MV-4-11 (cell line): ENCODE measurements at places on chromosomes 4 and X.

DNA sequence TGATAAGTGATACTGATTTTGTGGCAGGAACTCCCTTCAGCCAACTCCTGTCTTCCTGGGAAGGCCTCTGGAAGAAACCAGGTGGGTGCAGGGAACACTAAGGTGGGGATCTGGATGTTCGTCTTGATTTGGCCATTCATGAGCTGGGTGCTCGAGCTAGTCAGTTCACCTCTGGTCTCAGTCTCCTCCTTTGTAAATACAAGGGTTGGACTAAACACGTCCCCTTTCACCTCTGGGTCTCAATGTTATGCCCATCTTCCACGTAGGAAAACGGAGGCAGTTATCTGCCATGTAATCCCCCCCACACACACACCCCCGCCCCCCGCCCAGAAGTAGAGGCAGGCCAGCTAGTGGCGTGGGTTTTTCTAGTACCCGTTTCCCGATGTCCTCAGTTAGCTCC lies 4.1 kb upstream of the RS1 start:
- DNase-seq, result no peak

GRCh38 chr4:8136972-8137710 lies 21.5 kb downstream of the ABLIM2 start:
- DNase-seq, result no peak

GRCh38 chrX:55028040-55028439 lies 2.7 kb downstream of the ALAS2 start:
- DNase-seq, result no peak

GRCh38 chrX:107850422-107850765 lies 24.7 kb downstream of the MID2 start:
- no peak for DNase-seq

DNA sequence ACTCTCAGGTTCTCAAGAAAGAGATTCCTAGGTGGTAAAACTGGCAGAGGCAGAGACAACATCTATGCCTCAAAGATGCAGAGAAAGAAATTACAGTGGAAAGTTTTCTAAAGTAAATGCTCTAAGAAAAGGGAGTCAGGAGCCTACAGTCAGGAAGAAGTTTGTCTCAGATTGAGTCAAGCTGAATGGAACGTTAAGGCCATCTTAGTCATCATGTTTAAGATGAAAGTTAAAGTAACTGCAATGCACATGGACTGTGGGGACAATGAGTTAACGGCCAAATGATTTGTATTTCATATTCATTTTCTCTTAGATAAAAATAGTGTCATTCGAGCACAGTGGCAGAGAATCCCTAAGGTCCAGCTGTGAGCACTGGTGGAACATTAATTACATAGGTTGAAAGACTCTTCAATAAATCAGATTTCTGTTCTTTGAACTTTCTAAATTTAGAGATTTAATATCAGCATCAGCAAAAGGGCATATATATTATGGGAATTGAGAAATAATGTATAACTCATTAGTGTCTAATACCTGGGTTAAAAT lies 384.6 kb downstream of the DTHD1 start:
- DNase-seq, result no peak

GRCh38 chr4:166039822-166040221 lies 166.8 kb downstream of the TLL1 start:
- DNase-seq, result no peak

- no peak for DNase-seq
Observed at GRCh38 chr4:177239878-177240277, 69.8 kb upstream of the NEIL3 start.

DNA sequence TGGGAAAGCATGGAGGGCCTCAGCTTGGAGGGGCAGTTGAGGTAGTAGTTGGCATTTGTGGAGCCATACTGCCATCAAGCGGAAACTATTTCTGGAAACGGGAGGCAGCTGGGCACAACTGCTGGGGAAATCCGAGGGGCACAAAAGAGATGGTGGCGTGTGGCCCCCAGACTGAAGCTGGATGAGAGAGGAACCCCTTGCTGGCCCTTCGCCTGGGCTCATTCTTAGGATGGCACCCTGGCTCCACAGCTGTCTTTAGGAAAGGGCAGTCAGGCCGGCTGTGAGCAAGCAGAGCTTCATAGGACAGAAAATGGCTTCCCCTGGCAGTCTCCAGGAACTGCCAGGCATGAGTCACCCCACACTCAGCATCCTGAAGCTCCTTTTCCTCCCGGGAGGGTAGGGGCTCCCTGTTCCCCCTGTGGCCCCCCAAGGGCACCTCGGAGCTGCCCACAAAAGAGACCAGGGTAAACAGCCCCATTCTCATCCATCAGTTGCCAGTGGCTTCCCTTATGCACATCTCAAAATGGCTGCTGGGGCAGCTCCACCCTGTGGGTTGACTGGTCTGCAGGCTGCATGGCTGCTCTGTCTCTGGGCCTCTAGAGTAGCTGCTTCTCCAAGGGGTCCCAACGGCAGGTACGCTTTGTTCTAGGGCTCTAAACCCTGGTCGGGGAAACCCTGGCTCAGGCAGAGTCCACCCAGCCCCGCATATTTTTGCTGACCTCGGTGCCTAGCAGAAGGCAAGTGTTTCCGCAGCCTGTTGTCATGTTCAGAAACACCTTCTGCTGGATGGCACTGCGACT lies 64.7 kb downstream of the NBDY start:
- DNase-seq, result no peak

DNA sequence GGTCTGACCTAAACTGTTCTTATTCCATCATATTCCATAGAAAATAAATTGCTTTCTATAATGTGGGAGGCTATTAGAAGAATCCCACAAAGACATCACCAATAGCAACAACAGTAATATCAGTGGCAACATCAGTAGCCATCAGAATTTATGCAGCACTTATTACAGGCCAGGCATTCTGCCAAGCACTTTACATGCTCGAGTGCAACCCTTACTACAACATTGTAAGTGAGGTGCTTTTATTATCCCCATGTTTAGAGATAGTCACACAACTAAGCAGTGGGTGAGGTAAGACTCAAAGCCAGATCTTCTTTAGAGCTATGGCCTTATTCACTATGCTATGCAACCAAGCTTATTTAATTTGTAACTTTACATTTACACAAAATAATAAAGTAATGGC lies 317.1 kb upstream of the BMP3 start:
- no peak for DNase-seq

- DNase-seq, result no peak
Observed at GRCh38 chr4:122346036-122346435, 32.8 kb upstream of the ADAD1 start.

GRCh38 chrX:155056471-155056870 lies 14.5 kb downstream of the CMC4 start:
- no peak for DNase-seq

DNA sequence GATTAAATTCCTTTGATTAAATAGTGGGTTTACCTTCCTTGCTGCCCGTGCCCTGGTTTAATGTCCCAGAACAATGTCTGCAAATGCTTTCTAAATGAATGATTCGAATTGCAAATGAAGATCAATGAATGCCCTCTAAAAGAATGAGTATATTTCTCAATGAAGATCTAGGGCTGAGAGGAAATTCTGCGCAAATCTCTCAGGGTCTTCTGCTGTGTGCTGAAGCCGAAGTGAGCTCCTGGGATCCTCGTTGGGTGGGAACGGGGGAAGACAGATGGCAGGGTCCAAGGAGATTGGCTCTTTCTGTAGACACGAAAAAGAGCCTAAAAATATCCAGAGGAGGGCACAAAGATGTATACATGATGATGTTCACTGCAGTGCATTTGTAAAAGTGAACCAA lies 224.8 kb downstream of the STIM2 start:
- no peak for DNase-seq

- no peak for DNase-seq
Observed at GRCh38 chr4:130056286-130056685, 960.3 kb downstream of the C4orf33 start.

DNA sequence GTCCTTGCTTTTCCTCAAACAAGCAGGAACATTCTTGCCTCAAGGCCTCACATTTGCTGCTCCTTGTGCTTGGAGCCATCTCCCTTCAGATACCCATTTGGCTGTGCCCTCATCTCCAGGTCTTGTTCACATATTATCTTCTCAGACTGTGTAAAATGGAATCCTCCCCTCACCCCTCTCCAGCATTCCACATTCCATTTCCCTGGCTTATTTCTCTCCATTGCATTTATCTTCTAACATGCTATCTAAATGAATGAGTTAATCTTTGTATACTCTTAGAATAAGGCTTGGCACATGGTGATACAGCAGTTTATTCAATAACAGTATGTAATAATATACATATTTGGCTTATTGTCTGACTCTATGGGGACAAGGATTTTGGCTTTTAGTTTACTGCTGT lies 8.8 kb upstream of the GALNT7 start:
- no peak for DNase-seq

GRCh38 chr4:86769794-86770193 lies 79.4 kb downstream of the SLC10A6 start:
- DNase-seq, result no peak

GRCh38 chrX:71627588-71628404 lies 9.5 kb upstream of the CXCR3 start:
- DNase-seq, result no peak

GRCh38 chrX:132085786-132086185 lies 42.0 kb downstream of the FRMD7 start:
- no peak for DNase-seq

GRCh38 chr4:26261405-26261804 lies 59.4 kb upstream of the RBPJ start:
- peak; percentile 72 for DNase-seq

DNA sequence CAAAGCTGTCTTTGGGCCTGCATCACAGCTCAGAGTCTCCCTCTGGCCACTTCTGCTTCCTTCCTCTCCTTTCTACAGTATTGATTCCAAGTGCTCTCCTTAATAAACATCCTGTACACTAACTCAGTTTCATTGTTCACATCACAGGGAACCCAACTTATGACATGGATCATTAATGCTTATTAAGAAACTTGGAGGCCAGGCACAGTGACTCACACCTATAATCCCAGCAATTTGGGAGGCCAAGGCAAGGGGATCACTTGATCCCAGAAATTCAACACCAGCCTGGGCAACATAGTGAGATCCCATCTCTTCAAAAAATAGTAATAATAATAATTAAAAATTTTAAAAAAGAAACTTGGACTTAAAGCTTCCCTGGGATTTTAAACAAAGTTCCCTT lies 89.2 kb upstream of the EFHC2 start:
- no peak for DNase-seq

DNA sequence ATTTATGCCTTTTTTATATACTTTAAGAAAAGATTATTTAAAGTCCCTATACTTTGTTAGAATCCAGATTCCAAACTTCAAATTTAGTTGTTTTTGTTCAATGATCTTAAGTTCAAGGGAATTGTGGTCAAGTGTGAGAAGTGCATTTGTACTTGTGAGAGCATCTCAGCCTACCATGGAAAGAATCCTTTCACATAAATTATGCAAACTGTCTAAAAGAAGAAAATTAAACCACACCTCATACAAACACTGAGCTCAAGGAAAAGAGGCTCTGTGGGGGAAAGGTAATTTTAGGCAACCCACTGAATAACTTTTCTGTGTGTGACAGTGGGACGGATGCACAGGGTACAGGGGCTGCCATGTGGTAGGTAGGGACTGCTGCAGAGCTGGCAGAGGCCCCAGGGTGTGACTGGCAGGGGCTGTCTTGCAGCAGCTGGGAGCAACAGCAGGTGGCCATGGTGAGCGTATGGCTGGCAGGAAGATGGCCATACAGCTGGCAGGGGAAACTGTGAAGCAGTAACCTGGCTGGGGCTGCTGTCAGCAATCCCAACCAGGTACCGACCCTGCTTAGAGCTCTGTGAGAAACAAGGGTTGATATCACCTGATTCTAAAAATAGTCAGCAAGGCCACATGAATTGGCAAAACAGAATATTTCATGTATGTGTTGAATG lies 130.6 kb downstream of the UGT8 start:
- no peak for DNase-seq

GRCh38 chr4:138897811-138898226 lies 117.8 kb upstream of the NOCT start:
- DNase-seq, result no peak

DNA sequence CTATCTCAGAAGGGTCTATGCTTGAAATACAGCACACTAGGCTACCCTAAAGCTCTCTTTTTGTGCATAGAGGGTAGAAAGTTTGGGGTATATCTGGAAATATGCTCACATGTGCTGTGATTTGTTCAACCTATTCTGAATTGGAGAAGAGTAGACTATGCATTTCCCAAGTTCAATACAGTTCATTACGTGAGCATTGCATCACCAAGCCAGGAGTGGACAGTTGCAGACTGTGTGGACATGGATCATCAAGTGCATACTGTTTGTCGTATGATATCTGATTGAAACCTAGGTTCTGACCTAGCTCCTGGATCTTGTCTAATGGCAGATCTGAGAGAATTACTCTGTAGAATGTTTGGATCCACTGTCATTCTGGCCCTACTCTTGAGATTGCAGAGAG lies 161.1 kb downstream of the FRAS1 start:
- DNase-seq, result no peak

- DNase-seq, result peak; percentile 50
Observed at GRCh38 chr4:107034091-107034995, 1.8 kb downstream of the DKK2 start.

DNA sequence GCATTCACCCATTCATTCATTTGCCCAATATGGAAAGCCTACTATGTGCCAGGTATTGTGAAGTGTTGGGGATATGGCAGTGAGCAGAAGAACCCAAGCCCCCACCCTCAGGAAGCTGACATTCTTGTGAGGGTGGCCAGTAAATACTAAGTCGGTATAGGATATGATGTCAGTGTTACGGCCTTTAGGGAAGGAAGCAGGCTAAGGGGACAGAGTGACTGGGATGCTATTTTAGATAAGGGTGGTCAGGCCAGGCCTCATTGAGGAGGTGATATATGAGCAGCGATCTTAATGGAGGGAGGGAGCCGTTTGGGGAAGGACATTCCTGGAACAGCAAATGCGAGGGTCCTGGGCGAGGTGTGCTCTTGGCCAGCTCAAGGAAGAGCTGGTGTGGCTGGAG lies 2.0 kb downstream of the ATP6AP1 start:
- DNase-seq, result no peak

- no peak for DNase-seq
Observed at GRCh38 chr4:90078440-90078839, 48.8 kb upstream of the CCSER1 start.

- DNase-seq, result no peak
Observed at GRCh38 chrX:111244235-111244750, 26.0 kb downstream of the CAPN6 start.

DNA sequence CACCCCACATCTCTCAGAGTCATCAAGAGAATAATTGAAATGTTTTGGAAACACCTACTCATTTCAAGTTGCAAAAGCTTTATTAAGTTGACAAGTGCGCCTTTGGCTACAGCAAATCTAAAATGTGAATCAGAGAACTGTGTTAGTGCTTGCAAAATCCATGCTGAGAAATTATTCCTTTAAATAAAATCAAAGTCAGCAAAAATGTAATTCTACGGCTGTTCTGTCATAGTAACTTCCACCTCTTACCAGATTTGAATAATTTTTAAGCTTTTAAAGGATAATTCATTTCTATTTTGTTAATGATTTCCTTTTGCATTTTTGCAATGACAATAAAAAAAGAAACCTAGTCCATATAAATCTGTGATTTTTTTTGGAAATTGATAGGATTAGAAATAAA lies 1779.1 kb downstream of the STIM2 start:
- DNase-seq, result no peak

DNA sequence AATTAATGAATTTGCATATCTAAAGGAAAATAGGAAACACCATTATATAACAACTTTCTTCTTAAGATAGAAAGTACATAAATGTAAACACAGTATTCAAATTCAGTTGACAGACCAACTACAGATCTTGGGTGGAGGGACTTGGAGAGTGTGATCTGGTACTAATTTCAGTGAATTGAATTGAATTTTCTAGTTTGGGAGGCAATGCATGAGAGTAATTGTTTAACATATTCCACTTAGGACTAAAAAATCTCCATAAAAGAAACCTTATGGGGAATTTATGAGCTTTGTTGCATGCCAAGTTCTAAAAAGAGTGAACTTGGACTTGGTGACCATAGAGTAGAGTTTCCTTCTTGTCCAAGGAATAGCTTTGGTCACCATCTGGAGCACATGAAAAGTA lies 261.1 kb upstream of the TTC29 start:
- no peak for DNase-seq
